ENCODE measurements at places on chromosomes 7 and 10.

GRCh38 chr7:100720671-100721504 lies 620 bp downstream of the EPO start:
- DNase-seq: peak; percentile 3

DNA sequence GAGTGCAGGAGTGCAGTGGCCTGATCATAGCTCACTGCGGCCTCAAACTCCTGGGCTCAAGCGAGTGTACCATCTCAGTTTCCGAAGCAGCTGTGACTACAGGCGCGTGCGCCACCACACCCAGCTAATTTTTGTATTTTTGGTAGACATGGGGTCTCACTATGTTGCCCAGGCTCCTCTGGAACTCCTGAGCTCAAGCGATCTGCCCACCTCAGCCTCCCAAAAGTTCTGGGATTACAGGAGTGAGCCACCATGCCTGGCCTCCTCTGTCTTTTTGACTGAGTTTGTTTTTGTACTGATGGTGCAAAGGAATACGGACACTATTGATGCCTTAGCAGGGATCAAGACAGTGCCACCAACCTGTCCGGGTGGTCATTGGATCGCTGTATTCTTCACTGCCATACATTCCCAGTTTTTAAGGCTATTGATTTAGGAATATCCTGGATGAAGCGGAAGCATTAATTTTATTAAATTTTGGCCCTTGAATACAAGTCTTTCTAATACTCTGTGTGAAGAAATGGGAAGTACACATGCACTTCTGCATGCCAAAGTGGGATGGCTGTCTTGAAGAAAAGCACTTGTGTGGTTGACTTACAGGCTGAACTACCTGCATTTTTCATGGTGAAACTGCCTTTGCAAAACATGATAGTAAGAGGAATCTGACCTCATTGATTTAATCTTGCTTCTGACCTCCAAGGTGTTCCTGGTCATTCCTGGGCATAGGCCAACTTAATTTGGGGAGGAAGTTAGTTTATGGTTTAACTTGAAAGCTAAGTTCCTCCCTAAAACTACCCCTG lies 2.1 kb upstream of the CUL2 start:
- DNase-seq: no peak

- DNase-seq: no peak
These were observed 104.3 kb downstream of the CREB5 start for GRCh38 chr7:28516390-28517172.

GRCh38 chr10:62115842-62116241 lies 152.8 kb downstream of the RTKN2 start:
- no peak for DNase-seq

GRCh38 chr10:60825520-60825919 lies 47.2 kb downstream of the CDK1 start:
- DNase-seq: no peak

- no peak for DNase-seq
These were observed 29.0 kb downstream of the TIMM23 start for GRCh38 chr10:46001187-46001756.

GRCh38 chr7:69922026-69922803 lies 323.9 kb downstream of the AUTS2 start:
- no peak for DNase-seq

DNA sequence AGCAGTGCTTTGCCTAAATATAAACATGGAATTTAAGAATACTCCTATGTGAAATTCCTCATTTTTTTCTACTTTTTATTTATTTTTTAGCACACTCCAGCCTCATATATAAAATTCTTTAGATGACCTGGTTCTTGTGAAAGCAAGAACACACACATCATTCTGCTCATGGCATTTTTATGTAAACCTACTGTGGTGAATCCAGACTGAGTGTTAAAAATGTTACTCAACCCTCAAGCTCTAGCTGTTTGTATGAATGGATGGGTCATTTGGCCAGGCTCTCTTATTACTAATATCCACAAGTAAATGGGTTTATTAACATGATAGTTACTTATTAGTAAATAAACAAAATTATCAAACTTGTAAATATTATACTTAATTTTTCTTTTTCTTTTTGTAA lies 551.7 kb upstream of the LRRN3 start:
- DNase-seq: no peak

DNA sequence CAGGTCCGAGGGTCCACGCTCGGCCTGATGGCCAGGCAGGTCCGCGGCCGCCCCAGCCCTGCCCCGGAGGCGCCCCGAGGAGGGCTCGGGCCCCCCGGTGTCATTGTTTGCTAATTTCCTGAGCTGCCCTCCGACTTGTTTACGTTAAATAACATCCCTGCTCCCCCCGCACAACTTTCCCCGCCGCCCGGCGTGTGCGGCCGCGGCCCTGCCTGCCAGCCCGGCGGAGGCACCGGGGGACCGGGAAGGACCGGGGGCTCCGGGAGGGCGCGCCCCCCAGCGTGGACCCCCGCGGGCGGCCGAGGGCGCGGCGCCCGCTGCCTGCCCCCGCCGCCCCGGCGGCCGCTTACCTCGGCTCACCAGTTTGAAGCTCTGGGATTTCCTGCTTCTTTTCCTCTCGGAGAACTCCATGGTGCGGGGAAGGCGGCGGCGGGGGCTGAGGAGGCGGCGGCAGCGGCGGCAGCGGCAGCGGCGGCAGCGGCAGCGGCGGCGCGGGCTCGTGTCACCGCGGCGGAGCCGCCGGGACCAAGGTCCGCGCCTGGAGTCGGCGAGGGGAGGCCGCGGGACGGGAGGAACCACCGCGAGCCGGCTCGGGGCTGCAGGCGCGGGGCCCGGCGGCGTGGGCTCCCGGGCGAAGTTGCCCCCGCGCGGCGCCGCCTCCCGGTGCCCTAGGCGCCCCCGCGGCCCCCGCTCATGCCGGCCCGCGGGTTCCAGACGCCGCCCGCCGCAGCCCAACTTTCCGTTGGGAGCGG lies 515 bp downstream of the BEND7 start:
- DNase-seq: peak; percentile 10

DNA sequence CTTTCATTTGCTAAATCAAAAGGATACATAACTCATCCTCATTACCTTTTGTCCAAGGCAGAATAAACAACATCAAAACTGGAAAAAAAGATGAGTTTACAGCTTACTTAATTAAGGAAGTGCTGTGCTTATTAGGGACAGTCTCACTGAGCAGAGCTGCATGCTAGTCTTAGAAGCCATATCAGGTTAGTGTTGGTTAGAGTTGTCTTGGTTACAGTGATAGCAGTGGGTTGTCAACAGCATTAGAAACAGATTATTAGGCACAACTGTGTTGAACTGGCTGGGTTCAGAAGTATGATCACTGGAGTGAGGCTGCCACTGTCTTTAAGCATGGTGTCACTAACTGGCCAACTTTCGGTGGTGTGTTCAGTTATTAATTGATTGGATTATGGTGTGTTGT lies 503.9 kb upstream of the IGFBP3 start:
- peak; percentile 67 for DNase-seq

GRCh38 chr7:46738796-46739195 lies 817.7 kb upstream of the IGFBP3 start:
- no peak for DNase-seq

- DNase-seq: no peak
These were observed 137.5 kb downstream of the SNX10 start for GRCh38 chr7:26429168-26429567.

- no peak for DNase-seq
These were observed 1083.3 kb downstream of the CNTNAP2 start for GRCh38 chr7:147199868-147200267.

DNA sequence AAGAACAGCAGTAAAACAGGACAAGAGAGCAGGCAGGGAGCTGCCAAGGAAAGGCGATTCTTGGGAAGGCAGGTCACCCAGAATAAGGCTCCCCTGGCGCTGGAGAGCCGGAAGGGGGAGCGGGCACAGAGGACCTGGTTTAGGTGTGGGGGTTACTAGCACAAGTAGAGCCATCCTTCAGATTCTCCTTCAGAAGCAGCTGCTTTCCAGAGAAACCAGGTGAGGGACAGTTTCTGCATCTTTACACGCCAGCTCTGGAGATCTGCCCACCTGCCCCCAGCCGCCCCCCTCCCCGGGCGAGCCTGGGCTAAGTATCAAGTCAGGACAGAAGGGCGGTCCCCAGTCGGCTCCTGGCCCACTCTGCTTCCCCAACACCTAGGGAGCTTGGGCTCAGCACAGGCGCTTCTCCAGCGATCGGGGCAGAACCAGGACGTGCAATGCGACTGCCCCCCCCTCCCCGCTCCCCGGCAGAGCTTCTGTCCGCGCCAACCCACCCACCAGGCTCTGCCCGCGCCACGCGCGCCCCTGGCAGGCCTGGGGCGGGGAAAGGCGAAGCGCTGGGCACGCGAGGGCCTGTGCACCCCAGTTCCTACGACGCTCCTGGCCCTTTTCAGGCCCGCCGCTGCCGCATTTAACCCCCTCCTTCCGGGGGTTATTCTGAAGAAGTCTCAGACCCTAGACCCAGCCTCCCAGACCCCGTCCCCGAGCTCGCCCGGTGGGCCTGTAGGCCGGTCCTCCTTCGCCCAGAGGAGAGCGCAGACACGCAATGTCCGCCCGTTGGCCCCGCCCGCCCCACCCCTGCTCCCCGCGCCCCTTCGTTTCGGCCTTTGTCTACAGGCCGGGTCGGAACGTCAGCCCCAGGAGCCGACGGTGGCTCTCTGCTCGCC lies 4.4 kb upstream of the EN2 start:
- DNase-seq: no peak

- DNase-seq: no peak
These were observed 17.0 kb upstream of the GIMAP2 start for GRCh38 chr7:150668472-150668911.

- no peak for DNase-seq
These were observed 72.2 kb downstream of the MTURN start for GRCh38 chr7:30206942-30207341.

GRCh38 chr7:96069401-96069800 lies 252.5 kb downstream of the SLC25A13 start:
- no peak for DNase-seq

DNA sequence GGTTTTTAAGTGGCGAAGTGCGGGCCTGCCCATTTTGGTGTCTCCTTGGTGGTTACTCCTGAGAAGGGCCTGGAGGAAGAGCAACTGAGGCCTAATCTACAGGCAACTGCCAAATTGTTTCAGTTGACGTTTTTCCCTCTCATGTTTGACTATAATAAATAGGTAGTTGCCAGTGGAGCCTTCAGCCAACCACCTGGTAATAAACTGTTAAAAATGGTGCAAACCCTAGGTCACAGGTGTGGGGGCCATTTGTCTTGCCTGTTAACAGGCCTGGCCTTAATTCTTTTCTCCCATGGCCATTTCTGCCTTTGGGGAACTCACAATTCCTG lies 3.7 kb downstream of the IKZF1 start:
- no peak for DNase-seq

GRCh38 chr10:33913194-33913593 lies 578.7 kb upstream of the NRP1 start:
- no peak for DNase-seq

- DNase-seq: no peak
These were observed 121.8 kb upstream of the AFAP1L2 start for GRCh38 chr10:114526126-114526503.

- peak; percentile 41 for DNase-seq
These were observed 13.4 kb downstream of the CTBP2 start for GRCh38 chr10:125146791-125147579.

- DNase-seq: no peak
These were observed 6.3 kb upstream of the TBX20 start for GRCh38 chr7:35260246-35260645.

GRCh38 chr10:8359467-8359866 lies 305.0 kb downstream of the GATA3 start:
- DNase-seq: no peak

DNA sequence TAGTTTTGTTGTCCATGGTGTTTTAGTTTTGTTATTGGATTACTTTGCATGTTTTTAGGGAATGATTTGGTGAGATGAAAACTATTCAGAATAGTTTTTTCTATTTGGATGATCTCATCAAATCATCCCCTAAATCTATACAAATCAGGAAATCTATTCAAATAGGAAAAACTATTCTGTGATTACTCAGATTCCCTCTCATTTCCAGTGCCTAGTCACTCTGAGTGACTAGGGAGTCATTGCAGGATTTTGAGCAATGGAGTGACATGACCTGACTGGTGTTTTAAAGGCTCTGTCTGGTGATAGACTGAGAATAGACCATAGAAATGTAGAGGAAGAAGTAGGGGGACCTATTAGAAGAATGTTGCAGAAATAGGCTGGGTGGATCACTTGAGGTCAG lies 72.4 kb downstream of the TPST1 start:
- no peak for DNase-seq

DNA sequence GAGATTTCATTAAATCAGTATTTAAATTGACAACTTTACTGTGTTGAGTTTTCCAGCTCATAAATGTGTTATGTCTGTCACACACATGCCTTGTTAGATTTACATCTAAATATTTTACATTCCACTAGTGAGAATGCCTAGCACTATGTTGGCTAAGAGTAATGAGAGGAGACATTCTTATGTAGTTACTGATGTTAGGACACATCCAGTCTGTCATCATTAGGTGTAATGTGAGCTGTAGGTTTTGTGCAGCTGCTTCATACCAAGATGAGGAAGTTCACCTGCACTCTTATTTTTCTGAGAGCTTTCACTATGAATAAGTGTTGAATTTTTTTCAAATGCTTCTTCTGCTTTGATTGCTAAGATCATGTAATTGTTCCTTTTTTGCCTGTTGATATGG lies 218.0 kb upstream of the IGFBP3 start:
- DNase-seq: no peak

GRCh38 chr10:123413353-123413752 lies 252.8 kb upstream of the GPR26 start:
- no peak for DNase-seq

GRCh38 chr7:25515633-25516275 lies 287.5 kb upstream of the NPVF start:
- no peak for DNase-seq

DNA sequence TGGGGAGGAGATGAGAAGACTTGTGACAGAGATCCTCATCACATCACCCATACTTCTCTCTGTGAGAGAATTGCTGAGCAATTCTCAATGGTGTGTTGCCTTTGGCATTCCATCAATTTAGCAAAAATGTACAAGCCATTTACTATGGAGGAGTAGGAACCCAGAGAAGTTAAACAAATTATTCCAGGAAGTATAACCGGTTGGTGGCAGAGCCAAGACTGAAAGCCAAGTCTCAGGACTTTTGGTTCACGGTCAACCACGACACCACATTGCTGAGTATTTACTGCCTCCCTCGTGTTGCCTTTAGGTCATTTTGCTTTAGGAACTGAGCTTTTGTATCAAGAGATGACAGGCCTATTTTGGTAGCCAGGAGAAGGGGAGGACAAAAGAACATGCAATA lies 88.0 kb upstream of the ELMO1 start:
- no peak for DNase-seq

- no peak for DNase-seq
These were observed 449.3 kb upstream of the NPVF start for GRCh38 chr7:25677595-25677994.

DNA sequence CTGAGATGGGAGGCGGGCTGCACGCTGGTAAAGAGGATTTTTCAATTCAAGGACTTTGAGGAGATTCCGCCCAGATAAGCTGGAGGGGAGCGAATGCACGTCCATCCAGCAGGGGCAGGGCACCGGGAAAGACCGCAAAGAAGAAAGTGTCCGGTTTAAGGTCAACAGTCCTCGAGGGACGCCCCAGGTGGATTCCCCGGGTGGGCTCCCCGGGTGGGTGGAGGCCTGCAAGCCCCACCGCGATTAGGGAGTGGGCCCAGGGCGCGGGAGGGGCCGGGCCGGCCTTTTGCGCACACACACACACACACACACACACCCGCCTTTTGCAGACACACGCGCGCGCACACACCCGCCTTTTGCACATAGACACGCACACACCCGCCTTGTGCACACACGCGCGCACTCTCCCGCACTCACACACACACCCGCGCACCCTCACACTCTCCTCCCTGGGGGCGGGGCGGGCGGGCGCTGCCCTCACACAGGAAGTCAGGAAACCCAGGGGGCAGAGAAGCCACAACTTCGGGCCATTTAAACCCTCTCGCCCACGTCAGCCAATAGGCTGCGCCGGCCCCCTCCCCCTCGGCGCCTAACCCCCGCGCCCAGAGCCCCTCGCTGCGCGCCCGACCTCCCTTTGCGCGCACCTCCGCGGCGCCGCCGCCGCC lies 615 bp downstream of the ARHGAP12 start:
- peak; percentile 69 for DNase-seq
